ENCODE measurements at places on chromosomes 16 and 17. TPM values are rescaled to one million over a fixed set of nuclear protein-coding genes. Genes with fewer than 3 reads are reported as not detected.

HSD17B1 gene
- polyA plus RNA-seq, result 1.2 TPM

CHST6 gene
- polyA plus RNA-seq, result 0.38 TPM

CYBA gene
- 175 TPM for polyA plus RNA-seq

OR2C1 gene
- polyA plus RNA-seq, result not detected

CACNG1 gene
- polyA plus RNA-seq, result 0.09 TPM

PCYT2 gene
- polyA plus RNA-seq, result 14.8 TPM
